AG09309 (cell line): ENCODE measurements at places on chromosomes 13 and 19.

- DNase-seq, result peak; percentile 67
These were observed 349.5 kb downstream of the TSHZ3 start for GRCh38 chr19:30999726-31000125.

GRCh38 chr13:100493418-100493817, 95.2 kb downstream of the GGACT start:
- DNase-seq, result peak; percentile 62

GRCh38 chr13:75801388-75801945, 165.3 kb downstream of the LMO7 start:
- no peak for DNase-seq

- no peak for DNase-seq
These were observed 168.0 kb downstream of the PAN3 start for GRCh38 chr13:28306325-28306724.

GRCh38 chr13:33277946-33278345, 7.6 kb downstream of the STARD13 start:
- DNase-seq, result no peak

DNA sequence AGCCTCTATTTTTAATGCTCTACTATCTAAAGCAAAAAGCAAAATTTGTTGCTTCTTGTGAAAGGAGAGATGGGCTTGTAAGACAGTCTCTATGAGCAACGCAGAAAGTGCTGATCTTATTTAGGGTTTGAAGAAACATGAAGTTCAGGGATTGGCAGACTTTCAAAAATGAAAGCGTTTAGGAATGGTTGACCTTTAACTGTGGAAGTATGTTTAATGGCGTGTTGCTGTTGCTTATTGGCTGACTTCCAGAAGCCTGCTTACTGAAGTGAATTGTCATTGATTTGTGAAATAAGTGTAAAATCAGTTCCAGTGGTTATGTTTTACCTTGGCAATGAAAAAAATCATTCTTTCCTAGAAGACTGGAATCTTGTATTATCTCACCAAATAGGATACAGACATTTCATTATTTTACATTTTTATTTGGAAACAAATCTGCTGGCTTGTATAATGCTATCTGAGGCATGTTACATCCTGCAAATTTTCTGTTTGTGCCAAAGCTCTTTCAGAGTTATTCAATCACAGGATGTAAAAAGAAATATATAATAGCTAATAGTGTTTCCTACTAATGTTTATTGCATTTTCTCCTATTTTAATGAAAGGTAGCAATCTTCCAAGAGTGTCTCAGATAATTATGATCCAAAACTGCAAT, 221.3 kb upstream of the SLITRK6 start:
- DNase-seq, result no peak

GRCh38 chr19:2678044-2678671, 24.3 kb downstream of the GNG7 start:
- DNase-seq, result no peak

- no peak for DNase-seq
These were observed 2.2 kb downstream of the C13orf46 start for GRCh38 chr13:113971471-113972231.

DNA sequence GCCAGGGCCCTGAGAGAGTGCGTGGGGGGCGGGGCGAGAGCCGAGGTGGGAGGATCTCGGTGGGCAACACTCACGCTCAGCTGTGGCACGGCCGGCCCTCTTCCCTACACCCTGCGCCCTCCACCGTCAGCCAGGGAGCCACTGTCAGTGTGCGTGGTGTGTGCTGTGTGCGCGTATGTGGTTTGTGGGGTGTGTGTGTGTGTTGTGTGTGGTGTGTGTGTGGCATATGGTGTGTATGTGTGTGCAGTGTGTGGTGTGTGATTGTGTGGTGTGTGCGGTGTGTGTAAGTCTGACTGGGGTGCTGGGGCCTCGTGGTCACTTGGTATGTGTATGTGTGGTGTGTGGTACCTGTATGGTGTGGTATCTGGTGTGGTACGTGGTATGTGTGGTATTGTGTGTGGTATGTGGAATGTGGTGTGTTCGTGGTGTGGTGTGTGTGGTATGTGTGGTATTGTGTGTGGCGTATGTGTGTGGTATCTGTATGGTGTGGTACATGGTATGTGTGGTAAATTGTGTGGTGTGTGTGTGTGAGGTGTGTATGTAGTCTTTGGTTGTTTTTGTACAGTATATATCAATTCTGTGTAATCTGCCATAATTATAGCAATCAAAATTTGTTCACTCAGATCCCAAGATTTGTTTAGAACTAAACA, 5.1 kb downstream of the GRK1 start:
- DNase-seq, result no peak

DNA sequence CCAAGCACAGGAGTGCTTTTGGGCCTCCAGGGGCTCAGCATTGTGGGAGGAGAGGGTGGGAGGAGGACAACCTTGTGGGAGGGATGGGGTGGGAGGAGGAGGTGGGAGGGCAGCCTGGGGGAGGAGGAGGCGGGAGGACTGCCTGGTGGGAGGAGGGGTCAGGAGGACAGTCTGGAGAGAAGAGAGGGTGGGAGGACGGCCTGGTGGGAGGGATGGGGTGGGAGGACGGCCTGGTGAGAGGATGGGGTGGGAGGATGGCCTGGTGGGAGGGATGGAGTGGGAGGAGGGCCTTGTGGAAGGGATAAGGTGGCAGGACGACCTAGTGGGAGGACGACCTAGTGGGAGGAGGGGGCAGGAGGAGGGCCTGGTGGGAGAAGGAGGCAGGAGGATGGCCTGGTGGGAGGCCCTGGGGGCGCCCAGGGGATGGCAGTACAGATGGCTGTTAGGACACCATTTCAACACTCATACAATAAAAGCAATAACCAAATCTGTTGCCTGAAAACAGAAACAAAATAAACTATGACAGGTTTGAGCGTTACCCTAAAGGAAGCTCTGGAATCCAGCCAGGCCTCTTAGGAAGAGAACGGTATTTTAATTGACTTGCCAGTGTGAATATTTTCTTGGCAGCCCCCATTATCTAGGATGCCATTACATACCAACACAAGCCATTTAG, 63.7 kb downstream of the CRYL1 start:
- DNase-seq, result no peak

DNA sequence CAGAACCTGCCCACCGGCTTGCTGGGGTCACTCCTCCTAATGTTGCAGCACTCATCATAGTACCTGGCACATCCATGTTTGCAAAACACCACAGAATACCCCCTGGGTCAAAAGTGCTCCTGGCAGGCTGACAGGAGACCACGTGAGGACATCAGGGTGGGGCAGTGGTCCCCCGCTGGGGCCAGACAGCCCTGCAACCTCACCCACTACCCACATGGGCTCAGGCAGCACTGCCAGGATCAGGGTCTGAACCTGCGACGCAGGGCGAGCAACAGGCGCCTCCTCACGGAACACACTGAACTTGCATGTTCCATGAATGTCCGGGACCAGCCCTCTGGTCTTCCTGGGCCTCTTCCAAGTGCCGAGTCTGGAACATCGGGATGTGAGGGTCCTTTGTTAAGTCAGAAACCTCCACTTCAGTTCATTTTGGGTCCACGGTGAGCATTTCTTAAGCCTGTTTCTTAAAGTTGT, 1.4 kb upstream of the SLC7A9 start:
- no peak for DNase-seq
